NCI-H187 treated with DMSO at 0.1 percent for 48 hours (cell line): ENCODE measurements at places on chromosomes 4 and X.

DNA sequence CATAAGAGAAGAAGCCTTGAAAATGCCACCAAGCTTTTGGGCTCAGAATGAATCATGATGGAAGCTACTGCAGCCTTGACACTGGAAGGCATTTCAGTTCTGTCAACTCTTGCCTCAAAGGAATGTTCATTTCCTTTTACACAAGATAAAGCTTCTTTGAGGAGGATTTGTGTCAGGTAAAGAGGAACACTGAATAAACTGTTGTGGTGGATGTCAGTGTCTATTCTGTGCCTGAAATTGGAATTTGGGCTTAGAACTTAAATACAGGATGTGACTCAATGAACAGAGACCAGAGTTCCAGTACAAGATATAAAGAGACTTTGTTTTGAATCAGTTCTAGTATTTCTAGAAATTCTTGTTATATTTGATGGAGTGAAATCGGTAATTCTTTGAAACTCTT is 313.2 kb downstream of the PACRGL start:
- no peak for DNase-seq

- no peak for DNase-seq
These were observed 128.5 kb downstream of the LRBA start for GRCh38 chr4:150886597-150886996.

GRCh38 chrX:129522184-129523078 is 859 bp downstream of the SMARCA1 start:
- no peak for DNase-seq

DNA sequence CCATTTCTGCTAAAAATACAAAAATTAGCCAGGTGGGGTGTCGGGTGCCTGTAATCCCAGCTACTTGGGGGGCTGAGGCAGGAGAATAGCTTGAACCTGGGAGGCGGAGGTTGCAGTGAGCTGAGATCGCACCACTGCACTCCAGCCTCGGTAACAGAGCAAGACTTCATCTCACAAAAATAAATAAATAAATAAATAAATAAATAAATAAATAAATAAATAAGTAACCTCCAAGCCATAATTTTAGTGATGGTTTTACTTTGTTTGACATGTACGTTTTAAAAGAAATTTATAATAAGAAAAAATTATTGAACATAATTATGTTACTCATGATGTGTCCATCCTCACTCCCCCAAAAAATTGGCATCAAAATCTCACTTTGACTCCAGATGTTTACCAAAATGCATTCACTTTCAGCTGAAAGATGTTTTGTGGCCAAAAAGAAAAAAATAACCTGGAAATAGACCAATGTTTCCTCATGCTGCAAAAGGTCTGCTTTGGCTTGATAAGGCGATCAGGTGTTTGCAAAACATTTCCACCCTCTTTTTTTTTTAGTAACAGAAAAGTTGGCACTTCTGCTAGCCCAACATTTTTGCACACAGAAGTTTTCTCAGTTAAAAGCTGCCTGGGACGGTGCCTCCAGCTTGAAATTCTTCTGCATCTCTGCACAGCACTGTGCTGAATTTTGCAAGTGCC is 42.2 kb upstream of the DHRSX start:
- DNase-seq: no peak
